ENCODE measurements at places on chromosomes 11 and 22. TPM values are rescaled to one million over a fixed set of nuclear protein-coding genes. Genes with fewer than 3 reads are reported as not detected.

DNA sequence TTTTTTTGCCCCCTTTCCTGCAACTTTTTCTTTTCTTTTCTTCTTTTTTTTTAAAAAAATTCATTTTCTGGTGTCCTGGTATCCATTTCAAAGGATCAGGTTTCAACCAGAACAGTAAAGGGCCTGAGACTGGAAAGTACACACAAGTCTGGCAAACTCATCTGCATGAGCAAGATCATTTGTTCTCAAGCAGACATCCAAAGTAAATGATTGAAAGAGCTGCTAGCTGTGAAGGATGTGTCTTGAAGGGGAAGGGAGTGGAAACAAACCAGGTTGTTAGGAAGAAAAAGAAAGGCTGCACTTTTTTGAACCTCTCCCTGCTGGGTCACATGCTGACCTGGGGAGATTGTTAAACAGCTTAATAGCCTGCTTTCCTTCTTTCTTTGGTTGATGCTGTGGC is 5.3 kb downstream of the YAP1 start:
- DNase-seq = peak; percentile 62

DNA sequence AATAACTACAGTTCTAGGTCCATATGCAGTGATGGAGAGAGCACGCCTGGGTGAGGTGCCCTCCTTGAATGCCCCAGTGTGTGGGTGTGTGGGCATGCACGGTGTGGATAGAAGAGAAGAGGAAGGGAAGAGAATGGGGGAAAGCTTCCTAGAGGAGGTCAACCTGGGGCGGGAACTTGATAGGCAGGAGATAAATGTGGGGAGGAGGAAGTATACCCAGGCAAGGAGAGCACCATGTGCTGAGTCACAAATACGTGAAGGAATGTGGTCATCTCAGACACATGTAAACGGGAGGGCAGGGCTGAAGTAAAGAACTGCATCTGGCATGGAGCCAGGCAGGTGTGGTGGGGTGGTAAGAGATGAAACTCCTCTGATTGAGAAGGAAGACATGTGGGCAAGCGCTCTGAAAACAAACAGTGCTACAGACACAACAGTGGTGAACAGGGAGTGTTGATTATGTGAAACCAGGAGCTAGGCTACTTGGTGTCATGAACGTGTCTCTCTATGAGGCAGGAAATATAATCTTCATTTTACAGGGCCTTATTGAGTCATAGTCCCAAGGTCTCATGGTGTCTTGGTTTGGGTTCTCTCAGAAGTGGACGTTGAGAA is 61.5 kb upstream of the EED start:
- no peak for DNase-seq

DNA sequence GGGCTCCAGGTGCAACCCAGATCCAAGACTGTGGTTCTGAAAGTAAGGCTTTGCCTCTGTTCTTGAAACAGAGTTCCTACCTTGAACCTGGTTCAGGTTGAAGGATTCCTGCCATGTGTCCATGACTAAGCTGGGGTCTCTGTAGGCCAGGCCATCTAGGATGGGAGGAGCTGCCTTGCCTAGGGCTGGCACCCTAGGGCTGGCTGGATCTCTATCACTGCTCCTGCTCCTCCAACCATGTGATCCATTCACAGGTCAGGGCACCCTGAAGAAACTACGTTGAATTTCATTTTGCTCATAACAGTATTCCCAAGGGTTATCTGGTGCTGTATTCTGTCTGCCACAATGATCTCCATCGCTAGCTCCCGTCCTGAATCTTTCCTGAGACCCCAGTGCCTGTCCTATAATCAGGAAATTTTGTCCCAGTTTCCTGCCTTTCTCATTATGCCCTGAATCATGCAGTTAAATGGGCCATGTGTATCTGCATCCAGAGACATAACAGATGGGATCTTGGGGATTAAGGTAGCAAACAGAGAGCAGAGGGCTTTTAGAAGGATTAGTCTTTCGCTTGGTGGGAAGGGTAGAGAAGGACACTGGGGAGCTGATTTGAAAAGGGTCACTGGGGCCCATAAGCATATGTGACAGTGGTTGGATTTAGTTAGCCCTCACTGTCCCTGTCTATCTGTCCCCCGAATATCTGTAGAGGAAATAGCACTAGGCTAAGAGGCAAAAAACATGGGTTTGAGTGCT is 98.2 kb upstream of the MTMR2 start:
- no peak for DNase-seq

GRCh38 chr11:34395916-34396550 is 38.2 kb upstream of the ABTB2 start:
- no peak for DNase-seq

DNA sequence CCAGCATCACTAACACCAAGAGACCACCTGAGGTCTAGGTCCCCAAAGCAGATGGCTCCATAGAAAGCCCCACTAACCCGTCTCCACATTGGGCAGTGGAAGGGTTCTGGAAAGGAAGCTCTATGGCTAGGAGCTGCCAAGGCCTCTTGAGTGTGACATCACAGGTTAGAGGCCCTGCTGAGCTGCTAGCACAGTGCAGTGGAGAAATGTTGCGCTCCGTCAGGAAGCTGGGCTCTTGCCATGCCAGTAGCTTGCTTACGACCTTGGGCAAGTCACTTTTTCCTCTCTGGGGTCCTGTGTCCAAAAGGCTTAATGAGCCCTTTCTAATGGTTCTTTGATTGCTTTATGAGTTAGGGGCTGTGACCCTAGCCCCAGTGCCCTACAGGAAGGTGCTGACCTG is 10.6 kb downstream of the PIK3IP1 start:
- no peak for DNase-seq

DNA sequence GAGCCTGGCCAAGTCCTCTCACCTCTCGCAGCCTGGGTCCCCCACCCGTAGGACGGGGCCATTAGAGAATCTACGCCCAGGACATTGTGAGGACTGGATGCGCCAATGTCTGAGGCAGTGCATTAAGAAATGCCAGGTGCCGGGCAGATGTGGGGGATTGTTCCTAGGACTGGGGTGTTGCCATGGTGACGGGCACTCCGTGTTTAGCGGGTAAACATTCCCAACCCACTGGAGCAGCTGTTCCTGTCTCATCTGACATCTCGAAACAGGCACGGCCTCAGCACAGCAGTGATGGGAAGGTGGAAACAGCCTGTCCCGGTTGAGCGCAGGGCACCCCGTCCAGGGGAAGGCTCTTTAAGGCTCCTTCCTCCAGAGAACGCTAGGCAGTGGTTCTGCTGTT is 99.6 kb upstream of the RTL6 start:
- DNase-seq = peak; percentile 46

The SH3BP1 gene
- 46.7 TPM for total RNA-seq

The AHNAK gene
- 2.1 TPM for total RNA-seq

The FXYD2 gene
- 0.12 TPM for total RNA-seq

DNA sequence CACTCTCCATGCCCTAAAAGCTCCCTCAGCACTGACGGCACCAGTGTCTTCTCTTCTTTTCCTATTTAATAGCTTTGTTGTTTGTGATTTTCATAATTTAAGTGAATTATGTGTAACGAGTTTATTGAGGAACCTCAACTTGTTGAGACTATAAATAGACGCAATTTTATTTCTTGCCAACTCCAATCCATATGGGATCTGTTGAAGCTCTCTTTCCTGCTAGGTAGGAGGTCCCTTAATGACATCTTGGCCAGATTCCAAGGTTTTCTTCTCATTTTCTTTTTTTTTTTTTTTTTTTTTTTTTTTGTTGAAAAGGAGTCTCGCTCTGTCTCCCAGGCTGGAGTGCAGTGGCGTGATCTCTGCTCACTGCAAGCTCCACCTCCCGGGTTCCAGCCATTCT is 14.2 kb downstream of the RTL6 start:
- DNase-seq = no peak

Data from GM23338 (cell line).